ENCODE measurements at places on chromosomes 2 and 18. TPM values are rescaled to one million over a fixed set of nuclear protein-coding genes. Genes with fewer than 3 reads are reported as not detected.

SCN9A gene
- total RNA-seq: 1.8 TPM

TRMT61B gene
- total RNA-seq: 14.3 TPM

ACMSD gene
- not detected for total RNA-seq

REEP1 gene
- 22.5 TPM for total RNA-seq

POMC gene
- 5.3 TPM for total RNA-seq

RNF125 gene
- 3.5 TPM for total RNA-seq
